ENCODE measurements at places on chromosomes 4 and X.

- no peak for DNase-seq
Observed at GRCh38 chrX:10326578-10326977, 169.8 kb downstream of the CLCN4 start.

DNA sequence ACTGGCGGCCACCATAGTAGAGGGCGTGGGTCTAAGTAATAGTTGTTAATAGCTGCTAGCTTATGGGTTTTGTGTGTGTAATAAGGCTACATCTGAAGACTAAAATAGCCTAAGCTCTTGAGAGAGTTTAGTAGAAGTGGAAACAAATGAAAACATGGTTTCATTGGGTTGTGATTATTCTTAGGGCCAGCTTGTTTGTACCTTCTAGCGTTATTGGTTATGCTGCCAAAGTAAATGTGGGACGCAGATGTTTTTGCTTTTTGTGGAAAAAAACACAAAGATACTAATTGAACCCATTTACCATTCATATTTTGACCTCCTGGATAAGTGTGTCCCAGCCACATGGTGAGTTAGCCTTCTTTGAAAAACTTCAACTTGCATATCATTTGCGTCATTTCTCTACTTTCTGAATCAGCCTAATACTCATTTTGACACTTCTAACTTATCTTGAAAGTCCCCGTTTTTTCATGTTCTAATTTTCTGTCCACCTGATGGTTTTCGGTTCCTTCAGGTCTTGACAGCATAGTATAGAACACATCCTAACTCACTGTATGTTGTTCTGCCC is 305.3 kb downstream of the FRMPD4 start:
- DNase-seq, result no peak

- no peak for DNase-seq
Observed at GRCh38 chr4:1183985-1184773, 11.8 kb upstream of the SPON2 start.

- peak; percentile 74 for DNase-seq
Observed at GRCh38 chrX:102155806-102156179, at the start of gene BEX5. Gene BEX5 (minus strand): TSS chrX:102155977. CDS start chrX:102154265, 1,712 bp downstream.

DNA sequence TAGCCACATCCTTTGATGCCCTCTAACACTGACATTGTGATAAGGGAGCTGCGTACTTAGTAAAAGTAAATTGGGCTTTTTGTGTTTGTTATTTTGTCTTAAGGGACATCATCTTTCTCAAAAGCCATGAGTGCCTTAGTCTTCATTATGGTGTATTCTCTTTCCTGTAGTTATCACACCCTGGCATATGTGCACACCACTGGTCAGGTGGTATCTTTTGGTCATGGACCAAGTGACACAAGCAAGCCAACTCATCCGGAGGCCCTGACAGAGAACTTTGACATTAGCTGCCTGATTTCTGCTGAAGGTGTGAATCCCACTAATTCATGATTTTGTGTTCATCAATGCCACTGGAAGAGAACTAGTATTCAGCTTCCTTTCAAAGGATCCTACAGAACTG is 18.0 kb downstream of the HERC6 start:
- DNase-seq, result no peak

DNA sequence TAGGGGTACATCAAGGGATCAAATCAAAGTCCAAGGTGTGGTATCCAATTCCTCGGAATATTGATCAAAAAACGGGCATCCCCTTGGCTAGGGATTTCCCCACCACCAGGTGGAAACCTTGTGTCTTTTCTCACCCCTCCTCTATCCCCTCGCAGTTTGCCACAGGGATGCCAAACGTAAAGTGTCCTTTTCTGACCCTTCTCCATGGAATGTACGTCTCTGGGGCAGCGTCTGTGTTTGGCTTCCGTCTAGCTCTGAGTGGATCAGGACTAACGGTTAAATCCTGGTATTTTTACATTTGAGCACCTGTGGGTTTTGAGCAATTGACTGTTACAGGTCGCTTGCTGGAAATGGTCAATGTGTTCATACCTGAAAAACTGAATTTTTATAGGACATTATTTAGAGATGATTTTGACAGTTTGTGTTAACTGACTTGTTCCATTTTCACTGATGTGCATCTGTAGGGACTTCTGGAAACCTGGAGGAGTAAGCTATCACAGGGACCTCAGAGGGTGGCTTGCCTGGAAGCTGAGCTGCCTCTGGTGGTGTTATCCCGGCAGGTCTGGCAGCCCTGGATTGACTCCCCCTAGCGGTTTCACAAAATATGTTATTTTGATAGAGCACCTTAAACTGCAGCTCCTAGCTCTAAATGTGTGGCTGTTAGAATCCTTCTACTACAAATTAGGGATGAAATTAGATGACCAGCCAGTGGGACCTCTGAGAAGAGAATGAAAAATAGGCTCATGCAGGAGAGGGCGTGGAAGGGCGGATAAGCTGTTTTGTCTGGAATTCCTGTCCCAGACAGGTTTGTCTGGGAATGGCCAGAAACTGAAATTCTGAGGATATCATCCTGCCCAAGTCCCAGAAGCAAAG is 8.8 kb upstream of the MGST2 start:
- DNase-seq, result peak; percentile 62

- no peak for DNase-seq
Observed at GRCh38 chr4:55458164-55458563, 62.4 kb downstream of the TMEM165 start.
